ENCODE measurements at places on chromosomes 12 and 14. TPM values are rescaled to one million over a fixed set of nuclear protein-coding genes. Genes with fewer than 3 reads are reported as not detected.

The ZNF891 gene
- 1.00 TPM for total RNA-seq

The KRT85 gene
- total RNA-seq, result not detected

The THAP2 gene
- total RNA-seq, result 3.1 TPM

The SLCO1B1 gene
- not detected for total RNA-seq

The CCDC196 gene
- not detected for total RNA-seq

The CELA1 gene
- total RNA-seq, result not detected

The SERPINA5 gene
- not detected for total RNA-seq

The CLEC9A gene
- total RNA-seq, result not detected

The PAX9 gene
- under 0.01 TPM for total RNA-seq

The AQP2 gene
- total RNA-seq, result not detected

The PCED1B gene
- 0.66 TPM for total RNA-seq

The SLC7A7 gene
- 1.3 TPM for total RNA-seq

The IFI27 gene
- 23.8 TPM for total RNA-seq

The GLIPR1L1 gene
- not detected for total RNA-seq

The RIMKLB gene
- 29.5 TPM for total RNA-seq

The FGF23 gene
- total RNA-seq, result not detected

The GPR135 gene
- 3.0 TPM for total RNA-seq

The SERPINA12 gene
- not detected for total RNA-seq

The PROX2 gene
- not detected for total RNA-seq

All from uterine smooth muscle cell (primary cell).